ENCODE measurements at places on chromosomes 12 and 14.
A peak's percentile ranks its signal among the peaks of the same experiment; 100 is the strongest.

- no peak for DNase-seq
Measured at GRCh38 chr12:102682366-102683289, 202.3 kb upstream of the IGF1 start.

GRCh38 chr12:107349008-107349747, 255.8 kb upstream of the CRY1 start:
- no peak for DNase-seq

- no peak for DNase-seq
Measured at GRCh38 chr12:11879306-11879705, 191.4 kb upstream of the BCL2L14 start.

GRCh38 chr12:2261708-2262107, 208.9 kb downstream of the CACNA1C start:
- DNase-seq = no peak

DNA sequence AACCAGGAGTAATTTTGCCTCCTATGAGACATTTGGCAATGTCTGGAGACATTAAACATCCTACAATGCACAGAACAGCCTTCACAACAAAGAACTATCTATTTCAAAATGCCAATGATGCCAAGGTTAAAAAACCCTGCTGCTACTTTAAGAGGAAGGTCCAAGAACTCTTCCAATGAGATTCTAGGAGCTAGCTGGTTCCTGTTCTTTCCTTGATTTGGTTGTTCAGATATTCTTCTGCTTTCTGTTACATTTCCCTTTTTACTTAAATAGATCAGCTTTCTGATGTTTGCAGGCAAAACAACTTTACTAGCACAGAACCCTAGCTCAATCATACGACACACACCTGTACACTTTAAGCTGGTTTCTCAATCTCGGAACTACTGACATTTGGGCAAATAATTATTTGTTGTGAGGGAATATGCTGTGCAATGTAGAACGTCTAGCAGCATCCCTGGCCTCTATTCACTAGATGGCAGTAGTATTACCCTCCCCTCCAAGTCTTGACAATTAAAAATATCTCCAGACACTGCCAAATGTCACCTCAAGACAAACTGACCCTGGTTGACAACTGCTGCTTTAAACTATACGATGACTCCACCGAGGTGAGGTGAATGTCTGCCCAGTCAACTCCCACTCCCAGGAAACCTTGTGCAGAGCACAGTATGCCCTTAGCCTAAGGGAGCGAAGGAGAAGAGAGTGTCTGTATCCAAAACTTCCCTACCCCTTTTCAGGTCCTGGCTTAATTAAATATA, 4.4 kb downstream of the BLTP3B start:
- DNase-seq = no peak

GRCh38 chr12:63419154-63419553, 249.1 kb downstream of the DPY19L2 start:
- no peak for DNase-seq

DNA sequence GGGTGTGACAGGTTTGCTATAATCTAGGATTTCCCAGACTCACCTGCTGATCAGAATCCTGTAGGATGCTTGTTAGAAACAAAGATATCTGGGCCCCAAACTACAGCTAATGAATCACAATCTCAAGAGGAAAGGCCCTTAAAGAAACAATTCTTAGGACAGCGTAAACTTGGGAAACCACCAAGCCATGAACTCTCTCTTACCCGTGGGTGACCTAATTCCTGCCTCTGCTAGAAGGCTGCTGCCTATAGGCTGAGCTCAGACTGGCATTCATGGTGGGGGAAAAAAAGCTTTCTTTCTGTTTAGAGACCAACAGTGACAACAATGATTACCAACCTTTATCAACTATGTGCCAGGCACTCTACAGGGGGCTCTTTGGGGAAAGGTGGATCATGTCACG, 213.9 kb upstream of the FKBP4 start:
- no peak for DNase-seq

GRCh38 chr14:25001156-25001555, 48.8 kb downstream of the STXBP6 start:
- no peak for DNase-seq

DNA sequence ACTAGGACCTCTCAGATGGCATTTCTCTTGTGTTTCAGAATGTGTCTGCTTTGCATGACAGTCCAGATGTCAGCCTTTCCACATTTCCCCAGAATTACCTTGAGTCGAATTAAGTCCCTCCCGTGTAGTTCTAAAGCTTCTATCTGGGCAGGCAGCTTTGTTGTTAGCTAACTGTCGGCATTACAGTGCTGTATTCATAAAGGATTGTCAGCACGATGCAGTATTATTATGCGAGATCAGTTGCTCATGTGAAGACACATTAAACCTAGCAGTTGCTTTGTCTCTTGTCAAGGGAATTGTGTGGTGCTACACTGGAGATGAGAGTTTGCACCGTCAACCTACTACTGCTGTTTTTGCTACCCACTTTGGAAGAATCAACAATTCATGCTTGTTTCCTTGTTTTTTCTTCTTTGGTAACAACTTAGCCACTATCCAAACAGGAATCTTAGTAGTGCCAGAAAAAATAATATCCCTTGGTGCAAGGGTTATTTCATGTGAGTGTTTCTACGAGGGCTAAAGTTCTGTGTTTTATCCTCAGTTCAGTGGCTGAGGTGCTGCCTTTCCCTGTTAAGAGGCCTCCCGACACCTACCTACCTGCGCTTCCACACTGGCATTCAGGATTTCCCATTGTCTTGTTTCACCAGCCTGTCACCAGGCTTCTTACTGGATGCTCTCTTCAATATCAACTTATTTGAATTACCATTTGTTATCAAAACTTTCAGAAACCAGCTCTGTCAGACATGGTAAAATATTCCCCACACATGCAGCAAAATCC, 297.9 kb upstream of the G2E3 start:
- no peak for DNase-seq

DNA sequence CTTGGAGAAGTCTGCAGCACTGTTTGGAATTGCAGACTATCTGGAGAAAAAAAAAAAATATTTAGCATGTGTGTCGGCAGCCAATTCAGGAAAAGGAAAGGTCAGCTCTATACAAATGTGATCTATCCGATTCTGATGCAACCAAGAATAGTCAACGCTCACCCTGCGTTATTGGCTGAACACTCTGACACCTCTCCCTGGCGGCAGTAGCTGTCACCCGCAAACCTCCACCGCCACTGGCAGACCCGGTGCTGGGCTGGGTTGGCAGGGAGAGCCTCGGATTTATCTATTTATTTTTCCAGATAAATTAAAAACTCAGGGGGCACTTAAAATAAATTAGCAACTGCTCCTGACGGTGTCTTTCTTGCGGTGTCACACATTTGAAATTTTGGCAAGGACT, 409.7 kb downstream of the VRK1 start:
- DNase-seq = no peak

DNA sequence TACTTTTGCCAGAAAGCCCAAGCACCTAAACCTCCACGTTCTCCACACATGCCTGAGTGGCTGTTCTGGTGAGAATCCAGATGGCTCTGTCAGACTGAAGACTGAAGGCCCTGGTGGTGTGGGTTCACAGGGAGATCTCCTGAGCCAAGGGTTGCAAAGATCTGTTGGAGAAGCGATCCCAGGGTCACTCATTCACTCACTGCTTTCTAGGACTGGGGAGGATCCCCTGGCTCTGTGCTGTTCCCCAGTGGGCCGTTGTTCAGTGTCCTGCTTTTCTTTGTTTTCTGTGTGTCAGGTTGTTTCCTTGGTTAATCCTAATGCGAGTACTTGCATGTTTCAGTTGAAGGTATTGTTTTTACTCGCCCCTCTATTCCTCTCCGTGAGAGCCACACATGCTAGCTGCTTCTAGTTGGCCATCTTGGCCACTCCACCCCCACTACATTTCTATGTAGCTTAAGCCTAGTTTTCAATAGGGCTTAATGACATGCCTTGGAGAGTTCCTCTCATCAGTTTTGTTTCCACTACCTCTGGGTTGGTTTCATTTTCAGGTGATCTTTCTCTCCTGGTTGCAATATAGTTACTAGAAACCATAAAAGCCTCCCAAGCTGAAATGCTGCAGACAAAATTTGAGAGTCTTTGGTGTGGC, 144.5 kb upstream of the SLC38A2 start:
- DNase-seq = no peak

DNA sequence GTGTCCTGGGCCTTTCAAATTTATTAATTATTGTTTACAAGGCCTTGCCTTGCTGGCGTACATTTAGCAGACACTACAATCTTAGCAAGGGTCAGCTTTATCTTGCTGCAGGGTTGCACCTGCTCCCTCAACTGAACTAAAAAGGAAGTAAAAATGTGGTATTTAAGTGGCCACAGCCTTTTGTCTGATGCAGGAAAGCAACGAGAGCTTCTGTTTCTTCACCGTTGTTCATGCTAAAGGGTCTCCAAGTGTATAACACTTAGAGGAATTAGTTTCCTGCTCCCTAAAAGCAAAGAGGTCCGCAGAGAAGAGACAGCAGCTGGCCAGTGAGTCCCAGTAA, 62.8 kb upstream of the EGLN3 start:
- DNase-seq = no peak

GRCh38 chr14:65850429-65851135, 438.1 kb downstream of the FUT8 start:
- no peak for DNase-seq

DNA sequence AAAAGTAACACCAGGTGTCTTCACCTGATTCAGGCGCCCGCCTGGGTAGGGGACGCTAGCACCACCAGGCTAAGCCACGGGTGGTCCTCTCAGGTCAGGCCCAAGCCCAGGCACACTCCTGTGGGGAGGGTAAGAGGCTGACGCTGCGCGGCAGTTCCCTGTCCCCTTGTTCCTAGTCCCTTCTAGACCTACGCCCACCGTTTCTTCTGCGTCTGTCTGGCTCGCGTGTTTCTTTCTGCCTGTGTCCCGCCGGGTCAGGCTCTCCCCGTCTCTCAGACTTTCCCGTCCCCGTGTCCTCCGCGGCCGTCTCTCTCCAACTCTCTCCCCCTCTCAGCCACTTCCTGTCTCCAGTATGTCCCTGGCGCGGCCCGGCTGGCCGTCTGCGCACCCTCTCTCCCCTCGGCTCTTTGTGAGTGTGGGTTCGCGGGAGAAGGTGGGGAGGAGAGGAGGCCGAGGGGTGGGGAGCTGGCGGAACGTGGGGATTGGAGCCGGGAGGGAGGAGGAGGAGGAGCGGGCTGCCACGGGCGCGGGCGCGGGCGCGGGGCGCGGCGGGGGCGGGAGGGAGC, 3.1 kb upstream of the TNS2 start:
- peak; percentile 53 for DNase-seq

DNA sequence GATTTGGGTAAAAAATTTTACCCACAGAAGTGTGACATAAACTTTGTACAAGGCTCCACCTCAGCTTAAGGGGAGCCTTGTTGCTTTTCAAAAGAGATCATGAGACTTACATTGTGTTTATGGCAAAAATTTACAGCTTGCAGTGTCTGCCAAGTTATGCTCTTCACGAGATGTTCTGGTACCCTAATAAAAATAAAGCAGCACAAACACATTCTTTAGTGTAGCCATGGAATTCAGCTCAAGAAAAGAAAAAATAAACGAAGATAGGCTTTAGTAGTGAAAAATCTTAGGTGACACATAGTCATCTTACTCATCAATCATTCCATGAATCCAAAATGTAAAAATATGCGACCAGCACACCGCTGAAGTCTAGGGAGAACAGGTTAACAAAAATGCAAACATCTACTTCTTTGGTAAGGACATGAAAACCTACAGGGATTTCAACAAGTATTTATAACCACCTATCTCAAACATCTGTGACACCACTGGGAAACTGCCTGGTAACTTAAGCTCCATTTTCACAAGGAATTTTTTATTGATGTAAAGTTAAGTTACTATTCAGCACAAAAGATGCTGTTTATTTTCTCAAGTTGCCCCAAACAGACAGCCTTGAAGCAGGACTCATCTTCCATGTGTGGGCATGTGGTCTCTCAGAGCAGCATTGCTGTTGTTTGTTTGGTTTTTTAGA, 32.9 kb downstream of the DMAC2L start:
- DNase-seq = no peak

- DNase-seq = no peak
Measured at GRCh38 chr12:110865521-110865920, 18.7 kb downstream of the CCDC63 start.

DNA sequence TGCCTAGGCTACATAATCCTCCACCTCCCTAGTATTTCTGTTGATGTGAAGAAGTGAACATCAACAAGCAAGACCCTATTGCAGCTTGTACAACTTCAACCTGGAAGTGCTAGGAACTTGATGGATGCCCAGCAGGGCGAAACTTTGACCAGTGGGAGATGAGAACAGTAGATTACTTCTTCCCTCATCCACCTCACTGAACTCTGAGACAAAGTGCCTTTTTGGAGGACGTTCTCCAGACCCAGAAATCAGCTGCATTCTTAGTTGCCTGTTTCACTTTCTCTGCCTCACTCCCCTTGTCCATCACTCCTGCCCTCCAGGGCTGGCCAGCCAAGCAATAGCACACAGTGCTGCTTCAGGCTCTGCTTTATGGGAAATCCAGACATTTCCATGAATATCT, 683.4 kb downstream of the GALC start:
- DNase-seq = no peak
